ENCODE measurements at places on chromosomes 5 and 9.

- DNase-seq, result no peak
These were observed 13.0 kb upstream of the FGD3 start for GRCh38 chr9:92934321-92934720.

DNA sequence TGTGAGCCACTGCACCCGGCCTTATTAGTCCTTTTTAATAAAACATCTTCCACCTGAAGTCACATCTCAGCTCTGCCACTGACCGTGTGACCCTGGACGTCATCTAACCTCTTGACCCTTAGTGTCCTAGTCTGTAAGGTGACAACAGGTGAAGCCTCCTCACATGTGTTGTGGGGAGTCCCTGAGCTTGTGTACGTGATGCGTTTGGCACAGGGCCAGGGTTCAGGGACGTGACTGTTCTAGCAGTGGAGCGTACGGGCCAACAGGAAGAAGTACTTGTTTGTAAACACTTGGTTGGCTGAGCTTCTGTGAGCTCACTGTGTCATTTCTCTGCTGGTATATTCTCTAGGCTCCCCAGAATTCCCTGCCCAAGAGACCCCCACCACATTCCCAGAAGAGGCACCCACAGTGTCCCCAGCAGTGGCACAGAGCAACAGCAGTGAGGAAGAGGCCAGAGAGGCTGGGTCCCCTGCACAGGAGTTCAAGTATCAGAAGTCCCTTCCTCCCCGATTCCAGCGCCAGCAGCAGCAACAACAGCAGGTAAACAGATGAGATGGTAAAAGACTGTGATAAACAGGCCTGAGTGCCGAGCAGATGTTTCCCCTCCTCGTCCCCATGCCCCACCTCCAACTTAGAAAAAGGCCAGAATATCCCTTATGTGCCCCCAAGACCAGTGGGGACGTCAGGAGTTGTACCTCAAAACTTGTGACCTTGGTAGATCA lies 35.3 kb upstream of the POMT1 start:
- no peak for DNase-seq

DNA sequence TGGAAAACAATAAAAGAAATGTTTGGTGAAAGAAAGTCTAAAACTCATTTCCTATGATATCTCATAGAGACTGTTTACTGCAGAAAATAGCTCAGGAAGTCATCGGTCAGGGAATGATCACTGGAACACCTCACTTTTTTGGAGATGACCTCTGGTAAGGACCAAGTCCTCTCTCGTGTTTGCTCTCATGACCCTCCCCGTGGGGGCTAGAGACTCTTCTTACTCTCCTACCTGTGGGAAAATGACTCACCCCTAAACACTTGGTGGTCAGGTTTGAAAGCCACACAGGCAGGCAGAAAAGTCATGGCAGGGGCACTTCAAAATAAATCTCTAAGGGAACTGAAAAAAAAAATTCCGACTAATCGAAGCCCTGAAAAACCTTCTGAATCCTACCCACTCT lies 48.2 kb downstream of the FAM240B start:
- DNase-seq, result no peak

DNA sequence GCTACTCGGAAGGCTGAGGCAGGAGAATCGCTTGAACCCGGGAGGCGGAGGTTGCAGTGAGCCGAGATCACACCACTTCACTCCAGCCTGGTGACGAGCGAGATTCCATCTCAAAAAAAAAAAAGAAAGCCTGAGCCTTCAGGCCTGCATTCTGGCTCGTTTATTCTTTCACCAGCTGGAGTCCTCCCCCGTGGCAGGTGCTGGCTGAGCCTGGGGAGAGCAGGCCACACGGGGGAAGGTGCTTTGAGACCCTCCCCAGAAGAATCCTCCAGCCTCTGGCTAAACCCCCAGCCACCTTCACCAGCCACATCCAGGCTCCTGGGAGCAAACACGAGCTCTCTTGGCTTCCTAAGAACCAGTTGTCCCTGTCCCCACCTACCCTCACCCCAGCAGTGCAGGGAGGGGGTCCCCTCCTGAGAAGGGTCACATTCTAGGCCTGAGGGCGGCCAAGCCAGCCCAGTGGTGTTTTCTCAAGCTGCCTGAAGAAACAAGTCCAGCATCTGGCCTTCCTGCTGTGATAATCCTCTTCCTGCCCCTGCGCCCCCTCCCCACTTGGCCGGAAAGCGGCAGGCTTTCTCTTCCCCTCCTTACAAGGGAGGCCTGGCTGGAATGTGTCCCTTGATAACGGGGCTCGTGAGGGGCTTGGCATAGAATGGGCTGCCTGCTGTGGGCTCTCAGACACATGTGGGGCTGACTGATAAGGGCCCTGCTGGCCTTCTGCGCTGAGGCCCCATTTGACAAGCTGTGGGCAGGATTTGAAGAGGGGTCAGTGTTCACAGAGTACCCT lies 41.5 kb downstream of the PLPP7 start:
- DNase-seq, result no peak

GRCh38 chr9:133991214-133991921 lies 756 bp downstream of the VAV2 start:
- no peak for DNase-seq

Measured in AG08395 (cell line).